ENCODE measurements at places on chromosomes 6 and 20.

DNA sequence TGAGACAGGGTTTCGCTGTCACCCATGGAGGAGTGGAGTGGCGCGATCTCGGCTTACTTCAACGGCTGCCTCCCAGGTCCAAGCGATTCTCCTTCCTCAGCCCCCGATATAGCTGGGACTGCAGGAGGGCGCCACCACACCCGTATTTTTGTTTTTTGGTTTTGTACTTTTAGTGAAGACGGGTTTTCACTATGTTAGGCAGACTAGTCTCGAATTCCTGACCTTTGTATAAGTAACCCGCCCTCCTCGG lies 115.4 kb upstream of the BTN3A2 start:
- DNase-seq, result peak; percentile 63

- DNase-seq, result no peak
Observed at GRCh38 chr6:142331075-142331551, 29.3 kb downstream of the ADGRG6 start.

GRCh38 chr6:4380881-4381281 lies 245.5 kb upstream of the ECI2 start:
- DNase-seq, result no peak

DNA sequence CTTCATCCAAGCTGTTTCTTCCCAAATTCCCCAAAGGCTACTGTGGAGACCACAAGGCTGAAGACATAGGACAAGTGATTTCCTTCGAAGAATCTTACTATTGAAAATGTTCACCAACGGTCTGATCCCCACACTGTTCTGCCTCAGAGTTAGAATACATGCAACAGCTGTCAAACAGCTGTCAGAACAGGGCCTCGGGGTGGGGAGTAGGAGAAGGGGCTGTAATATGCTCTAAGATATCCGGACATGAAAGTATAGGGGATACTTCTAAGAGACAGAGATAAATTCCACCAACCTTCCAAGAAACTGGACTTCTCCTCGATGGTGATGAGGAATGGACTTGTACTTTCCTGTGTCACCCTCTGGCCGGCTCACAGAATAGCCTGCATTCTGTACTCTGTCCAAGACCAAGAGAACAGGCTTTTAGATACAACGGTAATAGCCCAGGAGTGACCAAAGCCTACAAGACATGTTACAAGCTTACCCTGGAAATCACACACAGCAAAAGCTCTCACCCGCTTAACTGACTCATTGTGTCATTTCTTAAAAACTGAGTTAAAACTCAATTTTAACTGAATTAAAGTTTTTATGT lies 69.2 kb upstream of the PTGIS start:
- no peak for DNase-seq

- DNase-seq, result no peak
Observed at GRCh38 chr20:43536817-43537440, 21.9 kb upstream of the SGK2 start.

DNA sequence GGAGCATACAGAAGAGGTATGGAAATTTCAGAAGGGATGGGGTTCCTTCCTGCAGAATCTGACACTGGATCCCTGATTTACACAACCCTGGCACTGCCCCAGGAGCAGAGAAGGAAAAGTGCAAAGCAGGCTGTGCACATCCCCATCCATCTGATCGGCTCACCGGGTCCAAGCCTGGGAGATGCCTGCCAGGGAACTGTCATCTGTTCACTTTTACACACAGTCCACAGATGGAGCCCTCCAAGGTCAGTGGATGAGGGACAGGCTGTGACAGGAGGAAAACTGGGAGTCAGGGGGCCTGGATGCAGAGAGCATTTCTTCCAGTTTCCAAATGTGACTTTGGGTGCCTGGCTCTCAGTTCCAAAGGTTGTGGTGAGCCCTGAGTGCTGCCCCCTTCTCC lies 11.0 kb upstream of the SYNDIG1 start:
- DNase-seq, result no peak

GRCh38 chr6:100664274-100665040 lies 199.7 kb upstream of the SIM1 start:
- no peak for DNase-seq

DNA sequence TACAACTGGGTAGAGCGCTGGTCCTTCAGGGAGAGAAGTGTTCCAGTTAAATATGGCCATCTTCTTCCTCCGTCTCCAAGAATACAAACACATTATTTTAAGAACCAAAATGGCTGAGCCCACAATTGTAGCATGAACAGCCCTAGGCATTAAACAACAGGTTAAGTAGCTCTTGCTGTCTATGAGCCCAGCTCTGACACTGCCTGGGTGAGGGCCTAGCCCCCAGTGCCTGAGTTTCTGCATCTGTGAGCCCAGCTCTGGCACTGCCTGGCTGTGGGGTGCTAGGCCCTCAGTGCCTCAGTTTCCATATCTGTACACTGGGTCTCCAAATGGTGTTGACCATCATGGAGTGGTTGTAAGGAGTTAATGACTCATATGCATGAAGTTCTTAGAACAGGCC lies 24.8 kb upstream of the DACT2 start:
- DNase-seq, result no peak

GRCh38 chr6:24484657-24485323 lies 4.6 kb downstream of the GPLD1 start:
- DNase-seq, result no peak

DNA sequence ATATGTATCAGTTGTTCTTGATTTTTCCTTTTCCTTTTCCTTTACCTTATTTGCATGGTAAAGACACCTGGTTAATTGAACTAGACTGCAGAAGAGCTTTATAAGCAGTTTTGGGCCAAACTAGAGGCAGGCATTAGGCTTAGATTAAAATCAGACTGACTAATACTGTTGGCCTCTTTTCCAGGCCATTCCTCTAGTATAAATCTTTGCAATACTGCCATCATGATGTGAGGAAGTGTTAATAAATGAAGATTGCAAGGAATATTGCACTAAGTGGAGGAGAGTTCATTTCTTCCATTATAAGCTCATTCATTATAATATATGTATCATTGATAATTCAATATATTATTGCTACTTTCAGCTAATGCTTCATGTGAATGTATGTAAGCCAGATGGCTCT lies 163.8 kb downstream of the MMUT start:
- no peak for DNase-seq

GRCh38 chr20:5859608-5860007 lies 90.7 kb downstream of the TRMT6 start:
- no peak for DNase-seq

DNA sequence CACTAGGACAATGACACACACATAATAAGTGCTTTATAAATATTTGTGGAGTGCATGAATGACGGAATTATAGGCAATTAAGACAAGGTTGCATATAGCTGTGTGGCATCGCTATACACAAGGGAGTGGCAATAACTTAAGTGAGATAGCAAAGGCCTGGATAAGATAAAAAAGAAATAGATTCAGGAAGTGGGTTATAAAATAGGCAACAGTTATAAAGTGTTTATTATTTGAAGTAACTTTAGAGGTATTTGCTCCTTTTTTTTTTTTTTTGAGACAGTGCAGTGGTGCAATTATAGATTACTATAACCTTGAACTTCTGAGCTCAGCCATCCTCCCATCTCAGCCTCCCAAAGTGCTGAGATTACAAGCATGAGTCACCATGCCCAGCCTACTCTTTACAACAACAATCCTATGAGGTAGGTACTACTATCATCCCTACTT lies 75.9 kb upstream of the LOC128125822 start:
- DNase-seq, result no peak

GRCh38 chr6:38722038-38722437 lies 6.9 kb downstream of the DNAH8 start:
- DNase-seq, result no peak
